ENCODE measurements at places on chromosomes 16 and 17. TPM values are rescaled to one million over a fixed set of nuclear protein-coding genes. Genes with fewer than 3 reads are reported as not detected.

DNA sequence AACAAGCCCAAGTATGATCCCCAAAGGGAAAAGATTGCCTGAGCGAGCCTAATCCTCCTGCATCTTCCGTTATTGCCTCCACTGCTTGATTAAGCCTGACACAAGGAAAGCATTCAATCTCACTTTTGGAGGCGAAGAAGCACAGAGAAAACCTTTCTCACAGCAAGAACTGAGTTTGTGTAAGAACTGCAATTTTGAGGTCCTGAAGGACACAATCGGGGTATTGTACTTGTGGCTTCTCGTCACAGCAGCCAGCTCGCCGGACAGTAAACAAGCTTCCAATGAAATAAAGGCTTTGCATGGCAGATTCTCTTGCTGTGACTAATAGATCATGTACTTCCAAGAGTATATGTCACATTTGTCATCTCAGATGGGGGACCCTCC, 18.7 kb upstream of the FOXF1 start:
- DNase-seq = no peak

DNA sequence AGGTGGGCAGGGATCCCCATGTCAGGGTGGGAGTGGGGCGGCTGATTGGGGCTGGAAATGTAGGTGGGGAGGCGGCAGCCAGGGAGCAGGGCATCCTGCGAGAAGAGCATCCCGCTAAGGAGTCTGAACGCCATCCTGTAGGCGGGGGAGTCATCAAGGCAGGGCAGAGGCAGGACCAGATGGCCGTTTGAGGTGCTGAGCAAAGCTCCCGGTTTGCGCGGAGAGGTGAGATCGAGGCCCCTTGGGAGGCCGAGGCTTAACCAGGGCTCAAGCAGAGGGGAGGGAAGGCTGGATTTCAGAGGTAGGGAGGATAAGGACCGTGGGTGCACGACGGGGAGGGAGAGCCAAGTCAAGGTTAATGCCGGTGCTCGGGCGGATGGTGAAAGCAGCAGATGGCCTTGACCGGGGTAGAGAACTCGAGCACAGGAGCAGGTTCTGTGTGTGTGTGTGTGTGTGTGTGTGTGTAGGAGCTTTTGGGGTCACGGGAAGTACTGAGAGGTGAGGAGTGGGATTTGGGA, 472 bp upstream of the NME2 start:
- no peak for DNase-seq

DNA sequence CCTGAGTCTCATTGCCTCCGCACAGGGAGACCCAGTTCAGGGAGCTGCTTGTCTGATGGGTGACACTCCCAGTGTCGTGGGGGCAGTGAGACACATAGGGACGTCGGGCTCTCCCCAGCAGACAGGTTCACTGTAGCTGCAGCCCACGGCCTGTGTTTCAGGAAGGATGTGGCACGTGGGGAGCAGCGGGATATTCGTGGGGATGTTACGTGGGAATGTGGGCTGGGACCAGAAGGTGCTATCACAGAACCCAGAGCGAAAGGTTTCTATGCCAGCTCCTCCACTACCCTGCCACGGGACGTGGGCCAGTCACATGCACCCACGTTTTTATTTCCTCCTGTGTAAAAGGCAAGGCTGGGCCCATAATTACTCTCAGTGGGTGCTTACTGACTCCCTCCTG, 16.3 kb downstream of the CACNA1G start:
- DNase-seq = no peak

DNA sequence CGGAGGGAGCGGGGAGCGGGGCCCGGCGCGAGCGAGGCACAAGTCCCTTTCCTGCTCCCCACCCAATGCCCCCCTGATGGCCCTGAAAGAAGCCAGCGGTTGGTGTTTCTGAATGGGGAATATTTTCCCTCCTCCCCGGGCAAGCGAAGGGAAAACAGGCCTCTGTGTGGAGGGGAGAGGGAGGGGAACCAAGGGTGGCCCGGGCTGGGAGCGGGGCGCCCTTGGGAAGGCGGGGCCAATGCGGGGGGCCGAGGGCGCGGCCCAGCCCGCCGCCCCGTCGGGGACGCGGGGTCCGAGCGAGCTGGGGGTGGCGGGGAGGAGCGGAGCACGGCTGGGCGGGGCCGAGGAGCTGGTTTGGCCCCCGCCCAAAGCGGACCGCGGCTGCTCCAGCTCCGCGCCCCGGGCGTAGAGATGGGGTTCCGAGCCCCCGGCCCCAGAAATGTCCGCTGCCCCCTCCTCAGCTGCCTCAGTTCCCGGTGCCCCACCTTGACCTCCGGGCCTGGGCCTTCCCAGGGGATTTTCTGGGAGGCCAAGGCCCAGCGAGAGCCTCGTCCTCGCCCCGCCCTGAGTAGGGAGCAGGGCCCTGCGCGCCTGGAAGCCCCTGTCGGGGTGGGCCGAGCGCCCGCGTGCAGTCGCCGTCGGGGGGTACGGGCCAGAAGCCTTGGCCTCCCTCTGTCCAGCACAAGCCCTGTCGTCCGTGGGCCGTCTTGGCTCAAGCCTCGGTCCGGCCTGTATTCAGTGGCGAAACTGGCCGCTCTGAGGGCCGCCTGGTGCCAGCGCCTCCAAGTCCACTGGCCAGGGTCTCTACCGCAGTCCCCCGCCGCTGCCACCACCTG, 3.9 kb upstream of the HEXIM1 start:
- DNase-seq = no peak

The KRT28 gene
- total RNA-seq = not detected

The CDH3 gene
- 2.2 TPM for total RNA-seq

The CHRNE gene
- 0.32 TPM for total RNA-seq

The GOSR1 gene
- total RNA-seq = 17.7 TPM
